ENCODE measurements at places on chromosomes 2 and 18.

- no peak for DNase-seq
Measured at GRCh38 chr2:38509314-38509946, 93.3 kb downstream of the HNRNPLL start.

GRCh38 chr18:74806700-74807416, 209.2 kb downstream of the ZNF407 start:
- DNase-seq, result peak; percentile 27

DNA sequence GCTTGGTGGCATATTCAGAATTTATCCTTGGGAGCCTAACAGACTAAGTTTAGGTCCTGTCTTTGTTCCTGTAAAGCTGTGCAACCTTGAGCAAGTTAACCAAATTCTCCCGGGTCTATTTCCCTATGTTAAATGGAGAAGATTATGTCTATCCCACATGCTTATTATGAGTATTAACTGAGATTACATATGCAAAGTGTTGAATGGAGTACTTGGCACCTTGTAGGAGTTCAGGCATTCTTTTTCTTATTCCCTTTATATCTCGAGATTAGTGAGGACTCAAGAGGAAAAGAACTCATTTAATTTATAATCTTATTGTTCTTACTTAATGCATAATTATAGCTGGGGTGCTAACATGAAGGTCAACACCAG, 184.6 kb downstream of the FMNL2 start:
- DNase-seq, result no peak

- DNase-seq, result peak; percentile 93
Measured at GRCh38 chr18:13375302-13376255, 157.0 kb downstream of the LDLRAD4 start.

GRCh38 chr18:13269013-13269280, 50.4 kb downstream of the LDLRAD4 start:
- no peak for DNase-seq

GRCh38 chr2:227674485-227674884, 7.9 kb downstream of the SCYGR5 start:
- DNase-seq, result no peak

DNA sequence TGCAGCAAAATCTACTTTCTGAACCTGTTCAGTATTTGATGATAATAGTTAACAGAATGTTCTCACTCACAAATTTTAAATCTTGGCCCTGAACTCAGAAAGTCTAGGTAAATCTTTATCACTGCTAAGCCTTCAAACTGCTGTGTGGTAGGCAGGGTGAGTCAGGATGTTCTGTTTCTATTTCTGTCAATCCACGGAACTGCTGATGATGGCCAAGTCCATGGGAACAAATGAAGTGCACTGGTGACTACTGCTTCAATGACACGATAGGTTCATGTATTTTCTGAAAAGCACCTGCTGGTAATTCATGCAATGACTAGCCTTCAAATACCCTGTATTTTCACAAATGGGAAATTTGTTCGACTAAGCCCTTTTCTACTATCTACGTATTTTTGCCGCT, 14.2 kb downstream of the NIFK start:
- peak; percentile 70 for DNase-seq

GRCh38 chr2:238668426-238668825, 179.5 kb upstream of the TWIST2 start:
- no peak for DNase-seq

DNA sequence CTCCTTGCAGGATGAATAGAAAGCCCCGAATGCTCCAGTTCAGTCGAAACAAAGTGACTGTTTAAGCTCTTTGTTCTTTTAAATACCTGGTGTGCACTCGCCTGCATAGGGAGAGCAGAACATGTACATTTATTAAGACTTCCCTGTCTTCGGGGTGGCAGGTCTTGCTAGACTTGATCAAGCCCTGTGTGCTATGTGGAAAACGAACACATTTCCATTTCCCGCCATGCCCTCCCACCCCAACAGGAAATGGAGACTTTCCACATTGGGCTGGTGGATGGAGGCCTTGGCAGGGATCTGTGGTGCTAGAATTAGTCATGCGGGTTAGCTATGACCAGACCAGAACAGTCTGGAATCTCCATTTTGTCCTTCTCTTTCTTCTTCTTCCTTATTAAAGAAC, 321.0 kb upstream of the THSD7B start:
- DNase-seq, result no peak

- DNase-seq, result no peak
Measured at GRCh38 chr2:149101818-149102217, 63.3 kb downstream of the LYPD6B start.

GRCh38 chr2:235747001-235747785, 253.3 kb downstream of the AGAP1 start:
- DNase-seq, result no peak
